ENCODE measurements at places on chromosomes 6 and 20. TPM values are rescaled to one million over a fixed set of nuclear protein-coding genes. Genes with fewer than 3 reads are reported as not detected.

- no peaks in the 10 kb centered on the region for H3K27me3 ChIP-seq
- no peak overlapping the region for H3K27ac ChIP-seq
- H3K4me3 ChIP-seq, result no peak overlapping the region
- H3K4me1 ChIP-seq, result peaks cover 36% of the 10 kb centered on the region
- peak; percentile 50 for DNase-seq
These were observed 93.6 kb downstream of the ARMC2 start for GRCh38 chr6:108941859-108942258.

GRCh38 chr6:90424580-90424979, 127.9 kb upstream of the BACH2 start:
- no peak overlapping the region for H3K4me3 ChIP-seq
- no peaks in the 10 kb centered on the region for H3K4me1 ChIP-seq
- no peak overlapping the region for H3K27ac ChIP-seq
- DNase-seq, result no peak
- peaks cover 2% of the 10 kb centered on the region for H3K27me3 ChIP-seq

PNLDC1 gene
- polyA plus RNA-seq, result 0.14 TPM

NKAIN4 gene
- polyA plus RNA-seq, result not detected

- H3K4me3 ChIP-seq, result no peak overlapping the region
- no peaks in the 10 kb centered on the region for H3K4me1 ChIP-seq
- DNase-seq, result no peak
- no peak overlapping the region for H3K27ac ChIP-seq
These were observed 489.5 kb downstream of the KIF16B start for GRCh38 chr20:16083639-16084280.

DNA sequence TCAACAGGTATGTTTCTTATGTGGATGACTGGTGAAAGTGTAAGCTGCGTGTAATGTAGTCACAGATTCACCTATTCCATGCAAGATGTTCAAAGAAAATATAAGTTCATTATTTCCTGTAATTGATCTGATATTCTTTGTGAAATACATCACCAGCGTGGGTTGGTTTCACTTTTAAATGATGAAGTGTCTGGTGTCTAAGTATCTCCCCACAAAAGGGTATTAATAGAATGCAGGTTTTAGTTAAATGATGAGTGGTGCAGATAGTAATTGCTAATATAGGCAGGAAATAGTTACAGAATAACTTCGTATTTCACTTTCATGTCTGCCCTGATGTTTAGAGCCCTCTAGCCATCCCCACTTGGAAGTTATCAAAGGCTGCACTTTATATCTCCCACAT, 22.2 kb downstream of the PGBD1 start:
- H3K4me1 ChIP-seq, result no peaks in the 10 kb centered on the region
- peaks cover 7% of the 10 kb centered on the region for H3K36me3 ChIP-seq
- no peak overlapping the region for H3K27ac ChIP-seq
- no peaks in the 10 kb centered on the region for H3K27me3 ChIP-seq
- no peak overlapping the region for H3K4me3 ChIP-seq

GRCh38 chr20:64101731-64102621, 5.4 kb downstream of the NPBWR2 start:
- no peaks in the 10 kb centered on the region for H3K36me3 ChIP-seq
- no peak overlapping the region for H3K27ac ChIP-seq
- H3K4me1 ChIP-seq, result no peaks in the 10 kb centered on the region
- peaks cover 17% of the 10 kb centered on the region for H3K27me3 ChIP-seq
- H3K4me3 ChIP-seq, result no peak overlapping the region

GRCh38 chr6:112575309-112575834, 228.2 kb downstream of the RFPL4B start:
- no peak overlapping the region for H3K27ac ChIP-seq
- H3K27me3 ChIP-seq, result no peaks in the 10 kb centered on the region
- H3K36me3 ChIP-seq, result no peaks in the 10 kb centered on the region
- no peaks in the 10 kb centered on the region for H3K4me1 ChIP-seq

DNA sequence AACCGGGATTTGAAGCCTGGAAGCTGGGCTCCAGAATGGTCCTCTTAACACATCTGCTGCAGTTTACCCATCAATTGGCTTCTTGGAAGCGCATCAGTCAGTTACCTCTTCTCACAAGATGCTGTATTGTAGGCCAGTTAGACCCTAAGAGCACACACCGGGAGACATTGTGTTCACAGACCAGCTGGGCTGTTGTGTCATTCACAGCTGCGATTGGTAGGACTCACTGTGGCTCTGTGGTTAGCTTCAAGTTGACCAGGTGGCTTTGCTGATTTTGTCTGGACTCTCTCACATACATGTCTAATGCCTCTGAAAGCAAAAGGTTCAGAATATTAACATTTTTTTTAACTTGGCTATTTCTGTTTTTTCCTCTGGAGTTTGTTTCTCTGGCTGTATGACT, 64.8 kb downstream of the SNX9 start:
- no peak for DNase-seq
- no peak overlapping the region for H3K4me3 ChIP-seq
- H3K27ac ChIP-seq, result no peak overlapping the region
- H3K36me3 ChIP-seq, result peaks cover 3% of the 10 kb centered on the region

CBLN4 gene
- polyA plus RNA-seq, result 0.10 TPM
